ENCODE measurements at places on chromosomes 4 and X.

- DNase-seq, result no peak
Observed at GRCh38 chr4:172992648-172993378, 175.8 kb upstream of the GALNT7 start.

- peak; percentile 16 for DNase-seq
Observed at GRCh38 chr4:128386761-128387599, 99.4 kb upstream of the PGRMC2 start.

GRCh38 chr4:108574402-108574801 is 46.0 kb upstream of the RPL34 start:
- DNase-seq, result no peak

DNA sequence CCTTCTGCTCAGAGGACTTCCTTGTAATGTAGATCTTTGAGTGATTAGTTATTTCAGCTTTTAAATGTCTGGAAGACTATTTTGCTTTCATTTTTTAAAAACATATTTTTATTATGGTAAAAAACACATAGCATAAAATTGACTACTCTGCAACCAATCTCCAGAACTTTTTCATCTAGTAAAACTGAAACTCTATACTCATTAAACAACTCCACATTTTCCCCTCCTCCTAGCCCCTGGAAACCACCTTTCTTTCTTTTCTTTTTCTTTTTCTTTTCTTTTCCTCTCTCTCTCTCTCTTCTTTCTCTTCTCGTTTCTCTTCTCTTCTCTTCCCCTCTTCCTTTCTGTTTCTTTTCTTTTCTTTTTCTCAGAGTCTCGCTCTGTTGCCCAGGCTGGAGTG is 230.6 kb downstream of the DLG3 start:
- no peak for DNase-seq

GRCh38 chrX:149284616-149285015 is 220.5 kb downstream of the IDS start:
- DNase-seq, result no peak

DNA sequence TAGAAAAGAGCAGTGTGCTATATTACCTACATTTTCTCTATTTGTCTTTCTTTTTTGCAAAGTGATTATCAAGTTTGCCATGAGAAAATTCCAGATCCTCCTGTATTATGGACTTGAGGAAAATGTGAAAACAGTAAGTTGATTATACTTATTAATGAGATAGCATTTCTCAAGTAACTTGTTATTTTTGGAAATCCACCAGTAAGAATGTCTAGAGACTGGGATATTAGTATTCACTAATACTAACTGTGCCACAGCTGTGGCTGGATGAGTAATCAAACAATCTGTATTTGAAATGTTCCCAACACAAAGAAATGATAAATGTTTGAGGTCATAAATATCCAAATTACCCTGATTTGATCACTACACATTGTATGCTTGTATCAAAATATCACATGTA is 147.0 kb upstream of the CTSO start:
- DNase-seq, result no peak

DNA sequence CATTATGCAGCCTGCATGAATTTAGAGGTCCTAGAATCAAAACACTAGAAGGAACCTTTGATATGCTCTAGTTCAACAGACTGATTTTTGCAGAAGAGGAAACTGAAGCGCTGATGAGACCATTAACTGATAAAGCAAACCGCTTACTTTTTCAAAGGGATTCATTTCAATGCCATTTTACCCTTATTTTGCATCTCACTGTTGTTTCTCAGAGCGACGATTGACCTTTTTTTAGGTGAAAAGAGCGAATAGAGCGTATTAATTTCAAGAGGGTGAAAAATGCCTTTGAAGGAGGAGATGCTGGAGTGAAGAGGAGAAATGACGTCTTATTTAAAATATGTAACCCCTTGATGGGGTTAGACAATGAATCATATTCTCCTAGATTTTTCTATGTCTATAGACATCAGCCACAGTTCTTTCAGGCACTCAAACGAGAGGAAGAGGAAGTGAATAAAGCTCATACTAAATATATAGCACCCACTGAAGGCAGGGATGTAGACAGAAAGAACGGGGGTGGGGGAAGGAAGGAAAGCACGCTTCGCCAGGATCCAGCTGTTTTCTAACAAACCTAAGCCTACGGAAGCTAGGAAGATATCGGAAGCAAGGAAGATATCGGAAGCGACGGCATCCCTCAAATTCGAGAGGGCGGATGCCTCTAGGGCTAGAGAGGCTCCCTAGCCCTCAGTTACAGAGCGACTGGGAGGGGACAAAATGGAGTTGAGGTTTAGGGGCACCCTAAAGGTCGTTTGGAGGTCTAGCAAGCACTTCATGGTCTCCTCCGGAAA is 848 bp downstream of the ACSL4 start:
- no peak for DNase-seq

- no peak for DNase-seq
Observed at GRCh38 chrX:69546978-69547377, 42.9 kb downstream of the NALF2 start.

DNA sequence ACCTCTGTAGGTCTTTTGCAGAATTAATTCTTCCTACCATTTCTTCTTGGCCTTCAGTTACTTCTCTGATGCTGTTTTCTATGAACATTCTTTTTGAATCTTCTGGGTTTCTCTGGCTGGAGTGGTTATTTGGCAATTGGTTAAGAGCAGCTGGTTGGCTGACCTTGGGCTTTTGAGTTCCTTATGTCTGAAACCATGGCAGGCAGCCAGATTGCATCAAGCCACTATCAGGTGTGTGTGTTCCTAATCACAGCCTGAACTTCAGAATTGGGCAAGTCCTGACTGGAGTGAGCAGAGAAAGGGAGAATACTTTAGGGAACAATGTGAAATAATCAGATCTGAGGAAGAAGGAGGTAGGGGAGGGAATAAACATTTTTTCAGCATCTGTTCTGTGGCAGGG is 90.2 kb downstream of the ARHGAP10 start:
- no peak for DNase-seq

Measured in DMS79 (cell line).